CD4-positive, CD25-positive, alpha-beta regulatory T cell (primary cell): ENCODE measurements at places on chromosomes 12 and 14. TPM values are rescaled to one million over a fixed set of nuclear protein-coding genes. Genes with fewer than 3 reads are reported as not detected.

- no peak for DNase-seq
Measured at GRCh38 chr12:102956738-102957327, 641 bp upstream of the ASCL1 start.

DNA sequence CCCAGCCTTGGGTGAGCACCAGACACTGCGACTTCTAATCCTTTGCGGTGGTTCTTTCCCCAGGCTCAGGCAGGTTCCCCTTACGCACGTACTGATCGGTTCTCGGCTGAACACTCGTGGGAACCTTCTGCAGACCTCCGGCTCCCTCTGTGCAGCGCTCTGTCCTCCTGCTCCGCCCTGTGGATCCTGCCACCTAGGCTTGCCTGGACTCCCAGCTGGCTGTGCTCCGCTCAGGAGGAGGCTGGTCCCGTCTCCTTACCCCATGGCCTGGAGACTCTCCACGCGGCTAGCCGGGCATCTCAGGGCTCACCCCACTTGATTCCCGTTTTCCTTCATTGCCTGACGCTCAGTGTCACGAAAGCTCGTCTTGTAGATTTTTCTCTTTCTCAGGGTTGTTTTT lies 34.7 kb downstream of the TNFAIP2 start:
- no peak for DNase-seq

- no peak for DNase-seq
Measured at GRCh38 chr12:88579601-88580050, 645 bp downstream of the KITLG start.

- peak; percentile 7 for DNase-seq
Measured at GRCh38 chr14:100486025-100486828, 101.0 kb downstream of the BEGAIN start.

DNA sequence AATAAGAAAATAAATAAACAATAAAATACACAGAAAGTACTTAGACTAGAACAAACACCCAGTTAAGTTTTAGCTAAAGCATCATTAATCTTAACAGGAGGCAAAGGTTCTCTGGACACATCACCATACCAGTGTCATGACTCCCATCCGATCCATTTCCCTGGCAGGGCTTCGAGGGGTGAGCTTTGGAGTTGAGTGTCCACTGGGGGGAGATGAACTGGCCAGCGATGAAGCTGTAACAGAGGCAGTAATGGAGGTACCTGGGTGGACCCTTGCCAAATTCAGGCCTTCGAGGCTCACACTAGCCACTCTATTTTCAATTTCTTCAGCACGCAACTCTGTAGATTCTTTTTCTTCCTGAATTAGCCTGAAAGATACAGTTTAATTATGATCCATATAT lies 269.5 kb downstream of the ACSS3 start:
- DNase-seq: no peak

DNA sequence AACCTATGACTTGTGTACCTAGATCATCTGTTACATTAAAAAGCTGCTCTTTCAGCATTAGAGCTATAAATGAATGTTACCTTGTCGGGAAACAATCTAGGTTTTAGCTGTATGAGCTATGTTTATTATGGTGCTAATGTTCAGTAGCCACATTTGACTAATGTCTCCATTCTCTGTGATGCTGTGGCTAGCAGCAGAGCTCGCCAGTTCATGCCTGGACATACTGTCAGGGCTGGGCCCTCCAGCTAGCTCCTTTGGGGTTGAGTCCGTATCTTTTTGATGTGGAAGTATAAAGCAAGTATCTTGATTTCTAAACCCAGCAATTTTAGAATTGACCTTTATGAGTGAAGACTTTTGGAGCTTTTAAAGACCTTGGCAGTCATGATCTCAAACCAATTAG lies 36.1 kb downstream of the USP44 start:
- DNase-seq: no peak

- DNase-seq: no peak
Measured at GRCh38 chr12:108888031-108888430, 8.1 kb downstream of the DAO start.

DNA sequence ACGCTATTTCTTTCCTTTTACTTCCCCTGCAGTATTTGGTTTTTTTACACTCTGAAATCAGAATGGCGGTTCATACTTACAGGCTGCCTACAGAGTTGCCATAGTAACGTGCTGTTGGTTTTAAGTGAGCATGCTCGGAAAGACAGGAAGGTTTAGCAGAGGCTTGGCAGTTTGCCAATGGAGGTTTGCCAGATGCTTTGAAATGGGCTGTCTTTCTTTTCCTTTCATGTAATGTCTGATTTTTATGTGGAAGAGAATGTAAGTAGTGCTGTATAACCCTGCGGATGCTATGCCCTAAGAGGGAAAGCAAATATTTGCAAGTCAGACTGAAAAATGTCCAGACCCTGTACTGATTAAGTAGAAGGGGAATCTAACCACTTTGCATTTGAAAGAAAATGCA lies 32.8 kb downstream of the ARID4A start:
- DNase-seq: peak; percentile 95

DNA sequence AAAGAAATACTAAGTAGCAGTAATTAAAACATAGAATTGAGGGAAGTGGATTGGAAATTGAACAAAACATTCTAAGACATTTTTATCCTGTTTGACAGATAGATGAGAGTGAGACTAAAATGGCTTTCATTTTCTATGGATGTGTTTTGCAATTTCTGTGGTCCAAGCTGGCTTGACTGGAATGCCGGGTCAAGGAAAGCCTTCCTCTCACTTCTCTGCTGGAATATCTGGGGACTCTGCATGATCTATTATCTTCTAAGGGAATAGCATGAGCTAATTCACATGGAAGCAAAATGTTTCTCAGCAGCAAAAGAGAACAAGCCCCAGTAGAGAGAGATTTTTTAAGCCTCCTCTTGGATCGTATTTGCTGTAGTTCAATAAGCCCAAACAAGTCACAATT lies 407.9 kb upstream of the ATXN7L3B start:
- no peak for DNase-seq

- DNase-seq: no peak
Measured at GRCh38 chr12:109716512-109717389, 3.1 kb downstream of the FAM222A start.

GRCh38 chr14:50924843-50925242 lies 19.4 kb downstream of the PYGL start:
- DNase-seq: no peak

DNA sequence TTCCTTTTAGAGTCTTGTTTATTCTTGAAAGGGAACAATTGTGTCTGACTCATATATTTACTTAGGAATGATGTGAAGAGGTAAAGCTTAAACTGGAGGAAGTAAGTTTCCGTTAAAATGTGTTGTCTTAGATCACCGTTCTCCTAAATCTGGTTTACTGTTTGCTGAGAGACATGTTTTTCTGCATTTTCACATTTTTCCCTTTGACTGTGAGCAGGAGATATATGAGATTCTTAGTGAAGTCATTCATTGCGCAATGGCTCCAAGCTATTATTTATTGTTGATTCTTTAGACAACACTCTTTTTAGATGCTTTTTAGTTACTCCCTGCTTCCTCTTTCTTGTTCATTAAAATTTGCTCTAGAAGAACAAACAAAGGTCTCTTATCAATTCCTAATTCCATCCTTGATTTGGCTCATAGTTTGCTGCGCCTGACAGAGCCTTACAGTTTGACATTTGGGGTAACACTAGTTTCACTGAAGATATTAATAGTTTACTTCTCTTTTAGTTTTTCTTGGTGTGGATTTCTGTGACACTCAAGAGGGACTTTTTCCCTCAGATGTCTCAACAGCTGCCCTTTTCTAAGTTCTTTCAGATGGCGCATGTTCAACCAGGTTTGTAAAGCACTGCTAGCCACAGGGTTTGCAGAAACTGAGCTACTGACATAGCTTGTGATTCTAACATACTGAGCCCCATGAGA lies 11.4 kb downstream of the CLECL1 start:
- no peak for DNase-seq

GRCh38 chr12:77974645-77975044 lies 144.0 kb downstream of the NAV3 start:
- DNase-seq: no peak

GRCh38 chr12:85089792-85090191 lies 53.6 kb downstream of the LRRIQ1 start:
- no peak for DNase-seq

DNA sequence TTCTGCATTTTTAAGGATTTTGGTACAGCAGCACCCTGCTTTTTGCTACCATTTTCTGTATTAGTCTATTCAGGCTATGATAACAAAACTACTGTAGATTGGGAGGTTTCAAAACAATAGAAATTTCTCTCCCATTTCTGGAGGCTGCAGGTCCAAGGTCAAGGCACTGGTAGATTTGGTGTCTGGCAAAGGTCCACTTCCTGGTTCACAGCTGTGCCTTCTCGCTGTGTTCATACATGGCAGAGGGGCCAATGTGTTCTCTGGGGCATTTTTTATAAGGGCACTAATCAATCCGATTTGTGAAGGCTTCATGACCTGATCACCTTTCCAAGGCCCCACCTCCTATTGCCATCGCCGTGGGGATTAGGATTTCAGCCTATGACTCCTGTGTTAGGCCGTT lies 268.1 kb upstream of the RTL1 start:
- DNase-seq: no peak

- no peak for DNase-seq
Measured at GRCh38 chr14:23306412-23307145, at the start of gene BCL2L2. Gene BCL2L2, plus strand, starts transcription at chr14:23306833. Its CDS starts 935 bp downstream, at chr14:23307768.

GRCh38 chr12:66920205-66920604 lies 241.3 kb upstream of the GRIP1 start:
- DNase-seq: no peak

- no peak for DNase-seq
Measured at GRCh38 chr12:82055391-82055790, 296.2 kb upstream of the PPFIA2 start.

- DNase-seq: no peak
Measured at GRCh38 chr12:66199831-66200509, 11.0 kb downstream of the IRAK3 start.

- no peak for DNase-seq
Measured at GRCh38 chr12:44873898-44874297, 2.2 kb downstream of the NELL2 start.

DNA sequence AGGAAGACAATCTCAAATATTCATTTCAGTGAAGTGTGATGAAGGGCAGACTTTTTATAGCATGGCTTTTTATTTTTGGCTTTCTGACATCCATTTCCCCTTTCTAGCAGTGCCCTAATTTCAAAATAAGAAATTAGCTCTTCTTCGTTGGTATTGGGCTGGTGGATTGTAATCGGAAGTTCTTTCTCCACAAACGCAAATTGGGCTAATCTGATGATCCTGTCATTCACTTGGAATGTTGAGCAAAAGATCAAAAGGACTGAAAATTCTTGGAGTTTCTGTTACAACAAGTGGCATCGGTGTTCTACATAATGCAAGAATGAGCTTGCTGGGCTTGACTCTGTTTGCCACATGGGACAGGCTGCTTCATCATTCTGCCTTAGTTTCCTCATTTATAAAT lies 1182.8 kb downstream of the FLRT2 start:
- no peak for DNase-seq

- DNase-seq: no peak
Measured at GRCh38 chr14:35161231-35161630, 38.9 kb downstream of the PRORP start.

DNA sequence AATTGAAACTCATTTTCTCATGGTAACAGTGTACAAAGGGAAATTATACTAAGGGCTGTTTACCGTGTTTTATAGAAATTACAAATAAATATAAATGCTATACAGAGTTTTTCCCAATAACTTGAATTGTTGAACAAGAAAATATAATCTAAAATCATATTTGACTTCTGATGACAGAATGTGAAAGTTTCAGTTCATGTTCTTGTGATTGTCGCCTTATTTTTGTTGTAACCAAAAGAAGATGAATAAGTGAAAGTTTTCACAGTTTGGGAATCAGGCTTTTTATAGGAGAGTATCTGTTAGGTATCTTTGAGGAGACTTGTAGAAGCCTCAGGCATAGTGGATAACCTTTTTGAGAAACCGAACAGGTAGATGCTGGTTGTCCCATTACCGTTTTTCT lies 28.1 kb downstream of the ANO6 start:
- DNase-seq: no peak

DNA sequence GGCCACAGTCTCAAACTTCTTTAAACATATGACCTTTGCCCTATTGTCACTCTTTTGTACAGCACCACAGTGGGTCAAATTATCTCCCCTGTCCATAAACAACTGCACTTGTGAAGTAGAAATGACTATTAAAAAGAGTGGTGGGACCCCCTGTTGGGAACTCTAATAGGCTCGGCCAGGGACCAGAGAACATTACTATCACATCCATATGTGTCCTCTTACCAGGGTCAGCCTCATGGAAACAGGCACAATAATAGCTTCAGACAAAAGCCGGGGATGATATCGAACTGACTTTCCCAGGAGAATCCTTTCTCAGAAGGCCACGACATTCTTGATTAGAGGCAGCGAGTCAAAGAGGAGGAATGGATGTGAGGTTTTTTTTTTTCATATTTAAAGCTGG lies 96.6 kb downstream of the NKX2-1 start:
- DNase-seq: no peak

DNA sequence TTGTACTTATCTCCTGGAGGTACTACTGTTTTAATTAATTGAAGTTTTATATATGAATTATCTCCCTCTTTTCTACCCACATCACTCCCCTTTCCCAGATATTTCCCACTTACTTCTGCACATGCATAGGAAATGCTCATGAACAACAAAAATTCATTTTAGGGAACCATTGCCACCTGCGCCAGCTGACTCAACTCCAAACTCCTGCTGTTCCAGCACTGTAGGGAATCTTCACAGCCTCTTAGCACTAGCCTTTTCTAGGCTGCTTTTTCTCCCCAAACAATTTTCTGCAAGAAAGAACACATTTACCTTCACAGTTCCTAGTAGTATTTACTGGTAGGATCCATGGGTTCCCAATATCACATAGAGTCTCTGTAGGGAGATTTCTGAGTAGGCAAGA lies 268.4 kb downstream of the LRFN5 start:
- DNase-seq: no peak

DNA sequence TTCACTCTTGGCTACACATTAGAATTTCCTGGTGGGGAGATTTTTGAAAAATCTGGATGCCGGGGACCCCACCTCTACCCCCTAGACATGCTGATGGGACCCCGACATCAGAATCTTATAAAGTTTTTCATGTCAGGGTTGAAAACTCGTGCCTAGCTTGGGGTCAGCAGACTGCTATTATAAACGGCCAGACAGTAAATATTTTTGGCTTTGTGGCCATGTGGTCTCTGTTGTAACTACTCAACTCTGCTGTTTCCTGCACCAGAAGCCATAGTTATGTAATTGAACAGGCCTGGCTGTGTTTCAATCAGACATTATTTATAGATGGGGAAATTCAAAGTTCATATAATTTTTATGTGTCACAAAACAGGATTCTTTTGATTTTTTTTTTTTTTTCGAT lies 41.6 kb downstream of the ACACB start:
- DNase-seq: no peak

GRCh38 chr14:23086565-23086964 lies 8.4 kb downstream of the ACIN1 start:
- DNase-seq: no peak

GRCh38 chr12:110338754-110339153 lies 57.7 kb downstream of the ATP2A2 start:
- peak; percentile 27 for DNase-seq

Gene DHRS2
- total RNA-seq: not detected

Gene SSPN
- not detected for total RNA-seq

Gene PROX2
- not detected for total RNA-seq

Gene OVCH1
- not detected for total RNA-seq

Gene INHBE
- not detected for total RNA-seq

Gene IRAK3
- total RNA-seq: 3.6 TPM

Gene ASCL1
- not detected for total RNA-seq

Gene GLTP
- total RNA-seq: 31.1 TPM

Gene KLRC3
- total RNA-seq: not detected

Gene ERP27
- total RNA-seq: 25.4 TPM
